ENCODE measurements at places on chromosomes 7 and 10.

- peaks cover 1% of the 10 kb centered on the region for H3K4me1 ChIP-seq
- H3K36me3 ChIP-seq = no peaks in the 10 kb centered on the region
- peaks cover 61% of the 10 kb centered on the region for H3K27me3 ChIP-seq
- DNase-seq = no peak
- H3K27ac ChIP-seq = no peak overlapping the region
- H3K4me3 ChIP-seq = no peak overlapping the region
These were observed 17.7 kb upstream of the NODAL start for GRCh38 chr10:70459061-70459773.

DNA sequence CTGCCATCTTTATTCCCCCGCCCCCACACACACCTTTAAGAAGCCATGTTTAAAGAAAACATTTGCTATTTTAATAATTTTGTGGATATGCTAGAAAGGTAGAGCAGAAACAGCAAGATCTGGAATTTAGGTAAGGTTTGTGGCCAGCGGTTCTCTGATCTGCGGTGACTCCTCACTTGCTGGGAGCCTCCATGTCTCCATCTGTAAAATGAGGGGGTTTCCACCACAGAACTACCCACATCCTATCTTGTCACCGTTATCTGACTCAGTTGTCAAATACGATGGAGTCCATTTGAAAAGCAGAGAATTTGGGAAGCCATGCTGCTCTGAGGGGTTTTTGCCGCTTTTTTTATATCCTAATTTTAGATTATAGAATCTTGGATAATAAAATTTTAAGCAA is 23.3 kb downstream of the MACC1 start:
- no peaks in the 10 kb centered on the region for H3K27me3 ChIP-seq
- peaks cover 1% of the 10 kb centered on the region for H3K36me3 ChIP-seq
- no peaks in the 10 kb centered on the region for H3K4me1 ChIP-seq
- no peak for DNase-seq
- H3K4me3 ChIP-seq = no peak overlapping the region

- H3K4me1 ChIP-seq = no peaks in the 10 kb centered on the region
- no peak overlapping the region for H3K27ac ChIP-seq
- no peaks in the 10 kb centered on the region for H3K36me3 ChIP-seq
- no peak overlapping the region for H3K4me3 ChIP-seq
- H3K27me3 ChIP-seq = peaks cover 3% of the 10 kb centered on the region
These were observed 5.5 kb upstream of the PNLIPRP2 start for GRCh38 chr10:116615199-116615776.

- H3K4me1 ChIP-seq = no peaks in the 10 kb centered on the region
- H3K27ac ChIP-seq = no peak overlapping the region
- no peak overlapping the region for H3K4me3 ChIP-seq
- H3K27me3 ChIP-seq = no peaks in the 10 kb centered on the region
- no peak for DNase-seq
- H3K36me3 ChIP-seq = no peaks in the 10 kb centered on the region
These were observed 470.1 kb upstream of the NRP1 start for GRCh38 chr10:33804584-33804983.

GRCh38 chr7:151416941-151417315 is 7.1 kb upstream of the WDR86 start:
- H3K4me1 ChIP-seq = peaks cover 6% of the 10 kb centered on the region
- H3K27ac ChIP-seq = no peak overlapping the region
- H3K36me3 ChIP-seq = peaks cover under 1% of the 10 kb centered on the region
- H3K4me3 ChIP-seq = no peak overlapping the region
- DNase-seq = no peak

DNA sequence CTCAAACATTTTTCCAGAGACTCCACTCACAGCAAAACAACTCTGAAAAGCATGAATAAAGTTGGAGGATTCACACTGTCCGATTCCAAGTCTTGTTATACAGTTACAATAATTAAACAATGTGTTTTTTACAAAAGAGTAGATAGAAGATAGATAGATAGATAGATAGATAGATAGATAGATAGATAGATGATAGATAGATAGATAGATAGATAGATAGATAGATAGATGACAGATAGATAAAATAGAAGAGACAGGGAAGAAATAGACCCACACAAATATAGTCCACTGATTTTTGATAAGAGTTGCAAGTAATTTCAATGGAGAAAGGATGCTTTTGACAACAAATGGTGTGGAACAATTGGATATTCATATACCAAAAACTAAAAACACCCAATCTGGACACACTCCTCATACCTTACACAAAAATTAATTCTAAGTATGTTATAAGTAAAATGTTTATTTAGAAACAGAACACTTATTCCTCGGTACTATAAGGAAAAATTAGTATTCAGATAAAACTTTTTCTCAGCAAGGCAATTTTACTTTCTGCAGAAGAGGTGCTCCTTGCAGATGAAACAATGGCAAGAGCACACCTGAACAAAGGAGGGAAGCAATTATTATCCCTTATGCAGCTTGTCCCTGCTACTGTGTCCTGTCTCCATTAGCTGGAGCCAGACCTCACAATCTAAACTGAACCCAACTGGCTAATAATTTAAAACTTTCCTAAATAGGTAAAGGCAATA is 5.7 kb upstream of the TAS2R39 start:
- H3K4me1 ChIP-seq = no peaks in the 10 kb centered on the region
- H3K4me3 ChIP-seq = no peak overlapping the region
- H3K36me3 ChIP-seq = no peaks in the 10 kb centered on the region

DNA sequence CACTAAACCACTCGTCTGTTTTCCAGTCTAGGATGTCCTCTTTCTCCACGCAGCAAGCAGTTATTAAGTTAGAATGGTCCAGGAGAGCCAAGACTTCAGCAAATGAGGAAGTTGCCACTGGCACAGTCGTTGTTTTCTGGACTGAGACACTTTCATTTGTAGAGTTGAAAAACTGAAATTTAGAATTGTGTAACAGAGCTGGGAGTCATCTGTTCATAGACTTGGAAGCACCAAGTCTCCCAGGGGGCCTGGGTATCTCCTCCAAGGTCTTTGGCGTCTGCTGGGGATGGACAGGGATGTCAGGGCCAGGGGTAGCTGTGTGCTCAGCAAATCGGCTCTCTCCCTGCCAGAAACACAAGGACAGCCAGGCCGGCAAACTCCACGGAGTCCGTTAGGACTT is 208.4 kb downstream of the FANK1 start:
- H3K27ac ChIP-seq = no peak overlapping the region
- no peak overlapping the region for H3K4me3 ChIP-seq
- no peak for DNase-seq
- H3K4me1 ChIP-seq = no peaks in the 10 kb centered on the region
- H3K27me3 ChIP-seq = peaks cover 2% of the 10 kb centered on the region

GRCh38 chr10:121183236-121183635 is 332.1 kb downstream of the WDR11 start:
- no peak overlapping the region for H3K4me3 ChIP-seq
- H3K27me3 ChIP-seq = no peaks in the 10 kb centered on the region
- H3K36me3 ChIP-seq = no peaks in the 10 kb centered on the region
- DNase-seq = no peak
- no peak overlapping the region for H3K27ac ChIP-seq

DNA sequence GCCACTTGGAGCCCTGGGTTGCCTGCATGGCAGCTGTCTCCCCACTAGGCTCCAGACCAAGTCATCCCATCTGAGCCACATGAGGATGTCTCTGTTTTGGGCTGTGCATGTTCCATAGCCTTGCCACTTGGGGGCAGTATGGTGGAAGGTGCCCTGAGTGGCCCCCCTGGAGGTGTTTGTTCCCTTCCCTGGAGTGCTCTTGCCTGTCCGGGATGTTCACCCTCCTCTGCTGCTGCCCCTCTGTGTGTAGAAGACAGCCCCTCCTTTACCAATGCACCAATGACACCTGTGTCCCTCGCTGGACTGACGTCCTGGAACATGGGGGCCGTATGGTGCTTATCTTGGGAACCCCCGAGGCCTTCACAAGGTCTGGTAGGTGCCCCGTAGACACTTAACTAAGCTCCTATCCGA is 100.2 kb downstream of the ACTR3B start:
- no peak for DNase-seq
- H3K27ac ChIP-seq = no peak overlapping the region
- no peak overlapping the region for H3K4me3 ChIP-seq
- H3K4me1 ChIP-seq = no peaks in the 10 kb centered on the region
- H3K27me3 ChIP-seq = no peaks in the 10 kb centered on the region
- H3K36me3 ChIP-seq = no peaks in the 10 kb centered on the region

DNA sequence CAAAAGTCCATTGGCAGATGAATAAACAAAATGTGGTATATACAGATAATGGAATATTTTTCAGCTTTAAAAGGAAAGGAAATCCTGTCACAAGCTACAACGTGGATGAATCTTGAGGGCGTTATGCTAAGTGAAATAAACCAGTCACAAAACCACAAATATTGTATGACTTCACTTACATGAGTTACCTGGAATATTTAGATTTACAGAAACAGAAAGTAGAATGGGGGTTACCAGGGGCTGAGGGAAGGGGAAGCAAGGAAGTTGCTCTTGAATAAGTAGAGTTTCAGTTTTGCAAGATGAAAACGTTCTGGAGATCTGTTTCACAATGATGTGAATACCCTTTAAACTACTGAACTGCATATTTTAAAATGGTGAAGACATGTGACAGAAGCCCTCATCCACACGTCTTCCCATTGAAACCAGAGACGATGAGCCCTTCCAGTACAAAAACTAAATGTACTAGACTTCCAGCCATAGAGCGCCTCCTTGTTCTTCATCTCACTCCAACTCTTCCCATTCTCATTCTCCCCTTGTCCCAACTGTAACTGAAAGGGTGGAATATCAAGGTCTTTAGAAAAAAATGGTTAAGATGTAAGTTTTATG is 62.4 kb downstream of the MICU1 start:
- H3K36me3 ChIP-seq = peaks cover 35% of the 10 kb centered on the region
- no peak for DNase-seq
- peak overlapping the region; percentile 66 for H3K4me3 ChIP-seq
- peak overlapping the region; percentile 79 for H3K27ac ChIP-seq

Data from activated naive CD8-positive, alpha-beta T cell treated with anti-CD3 and anti-CD28 coated beads, Interleukin-2, amount 10 ng/mL, durations not matched to agents 7 days and 5 days (primary cell).